AG04449 (cell line): ENCODE measurements at places on chromosomes 12 and 14.
A peak's percentile ranks its signal among the peaks of the same experiment; 100 is the strongest.

DNA sequence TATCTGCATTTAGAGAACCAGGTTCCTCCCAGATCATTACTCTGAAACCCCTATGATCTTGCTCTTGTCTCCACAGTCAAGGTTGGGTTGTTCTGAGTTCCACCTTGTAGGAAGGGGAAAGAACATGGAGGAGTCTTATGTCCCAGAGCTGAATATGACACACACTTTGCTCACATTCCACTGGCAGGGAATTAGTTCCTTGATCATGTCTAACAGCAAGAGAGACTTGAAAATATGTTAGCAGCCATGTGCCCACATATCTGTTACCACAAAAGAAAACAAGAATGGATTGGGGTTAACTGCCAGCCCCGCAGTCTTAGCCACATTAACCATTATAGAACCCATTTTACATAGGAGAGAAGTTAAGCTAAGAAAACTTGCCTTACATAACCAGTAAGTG lies 71.1 kb upstream of the MDM1 start:
- DNase-seq, result no peak

- DNase-seq, result no peak
Observed at GRCh38 chr14:97655169-97655948, 858.2 kb downstream of the VRK1 start.

GRCh38 chr12:29278673-29279420 lies 102.1 kb downstream of the ERGIC2 start:
- DNase-seq, result peak; percentile 5

DNA sequence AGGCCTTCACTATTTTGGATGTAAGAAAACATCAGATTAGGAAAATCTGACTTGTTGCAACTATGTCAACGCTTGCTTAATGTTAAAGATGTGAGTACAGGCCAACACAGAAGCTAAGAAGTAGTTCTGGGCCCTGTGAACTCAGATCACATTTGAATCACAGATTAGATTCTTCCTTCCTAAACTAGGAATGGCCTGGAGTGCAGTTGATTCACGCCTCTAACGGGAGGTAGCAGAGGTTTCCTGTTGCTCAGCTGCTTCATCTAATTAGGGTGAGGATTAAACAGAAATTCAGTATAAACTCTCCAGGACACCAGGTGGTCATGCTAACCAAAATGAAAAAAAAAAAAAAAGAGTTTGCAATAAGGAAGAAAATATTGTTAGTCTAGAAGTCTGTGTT lies 314.3 kb downstream of the TRHDE start:
- DNase-seq, result no peak

DNA sequence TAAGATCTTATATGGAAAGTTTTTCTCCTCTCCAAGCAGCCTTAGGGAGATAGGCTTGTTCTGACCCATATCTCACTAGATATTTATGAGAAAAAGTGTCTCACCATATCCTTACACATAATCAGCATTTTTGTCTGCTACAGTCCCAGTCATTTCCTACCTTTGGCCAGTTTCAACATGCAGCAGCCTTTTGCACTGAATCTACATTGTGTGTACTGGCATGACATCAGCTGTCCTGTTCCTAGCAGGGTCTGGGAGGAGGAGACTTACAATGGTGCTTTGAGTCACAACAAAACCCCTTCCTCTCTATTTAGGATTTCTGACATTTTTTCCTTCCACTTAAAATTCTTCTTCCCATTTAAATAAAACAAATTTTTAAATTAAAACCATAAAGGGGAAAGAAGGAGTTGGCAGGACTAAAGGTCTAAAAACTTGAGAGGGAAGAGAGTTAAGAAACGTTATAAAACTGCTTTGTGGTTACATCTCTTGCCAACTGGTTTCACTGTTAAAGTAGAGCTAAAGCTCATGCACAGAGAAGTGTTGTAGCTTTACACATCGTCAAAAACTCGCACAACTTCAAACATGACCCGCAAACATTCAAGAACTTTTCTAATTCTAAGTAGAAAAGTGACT lies 53.3 kb upstream of the CERS5 start:
- DNase-seq, result no peak
